ENCODE measurements at places on chromosomes 7 and 10.

DNA sequence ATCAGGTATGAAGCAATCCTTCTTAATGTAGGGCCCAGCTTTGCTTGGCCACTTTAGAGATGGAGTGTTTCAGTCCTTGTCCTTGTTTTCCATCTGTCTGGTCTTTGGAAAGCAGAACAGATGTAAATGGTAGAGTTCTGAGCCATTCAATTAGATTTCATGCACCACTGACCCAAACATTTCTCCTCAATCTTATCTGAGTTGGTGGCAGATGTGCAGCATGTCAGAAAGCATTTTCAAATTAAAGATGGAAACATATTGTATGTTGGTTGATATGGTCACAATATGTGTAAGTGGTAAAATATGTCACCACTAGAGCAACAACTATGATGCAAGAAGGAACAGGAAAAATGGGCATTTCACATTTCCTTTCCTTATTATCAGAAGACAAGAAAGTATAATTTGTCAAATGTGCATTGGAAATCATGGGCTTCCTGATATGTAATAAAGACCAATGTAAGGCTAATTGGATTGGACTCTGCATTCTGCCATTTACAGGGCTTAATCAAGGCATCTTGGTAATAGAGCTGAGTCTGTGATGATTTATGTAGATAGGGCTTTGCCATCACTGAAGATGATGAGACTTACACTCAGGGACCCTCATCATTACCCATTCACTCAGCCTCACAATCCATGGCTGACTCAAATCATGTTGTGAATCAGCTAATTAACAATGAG lies 750.7 kb downstream of the NRG3 start:
- no peak for DNase-seq

DNA sequence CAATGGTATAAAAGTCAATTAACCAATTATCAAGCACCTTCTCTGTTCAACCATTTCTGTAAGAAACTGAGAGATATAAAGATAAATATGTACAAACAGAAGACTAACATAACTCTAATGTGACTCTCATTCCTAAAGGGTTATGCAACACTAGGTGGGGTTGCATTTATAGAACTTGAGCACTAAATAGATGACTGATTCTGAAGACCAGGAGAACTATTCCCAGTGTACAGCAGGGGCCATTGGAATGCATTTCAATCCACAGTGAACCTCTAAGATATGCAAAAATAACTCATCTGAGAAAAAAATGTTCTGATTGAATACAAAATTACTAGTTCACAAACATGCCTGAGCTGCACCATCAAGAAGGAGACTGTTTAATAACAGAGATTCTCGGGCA lies 341.2 kb upstream of the STEAP1 start:
- no peak for DNase-seq

DNA sequence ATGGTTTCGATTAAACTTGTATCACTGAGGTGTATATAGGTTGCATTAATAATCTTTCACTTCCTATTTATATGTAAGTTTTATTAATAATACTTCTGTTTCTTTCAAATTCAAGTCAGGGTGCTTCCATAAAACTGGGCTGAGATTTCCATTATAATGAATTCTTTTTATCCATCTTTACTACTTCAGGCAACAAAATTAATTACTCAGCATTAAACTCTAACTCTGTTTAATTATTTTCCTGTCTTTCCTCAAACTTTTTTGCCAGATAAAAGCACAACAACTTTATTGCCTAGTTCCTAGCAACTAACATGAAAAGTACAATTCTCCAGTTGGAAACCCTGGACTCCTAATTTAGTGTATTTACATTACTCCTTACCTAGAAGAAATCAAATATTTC lies 3.0 kb upstream of the MINDY3 start:
- no peak for DNase-seq

DNA sequence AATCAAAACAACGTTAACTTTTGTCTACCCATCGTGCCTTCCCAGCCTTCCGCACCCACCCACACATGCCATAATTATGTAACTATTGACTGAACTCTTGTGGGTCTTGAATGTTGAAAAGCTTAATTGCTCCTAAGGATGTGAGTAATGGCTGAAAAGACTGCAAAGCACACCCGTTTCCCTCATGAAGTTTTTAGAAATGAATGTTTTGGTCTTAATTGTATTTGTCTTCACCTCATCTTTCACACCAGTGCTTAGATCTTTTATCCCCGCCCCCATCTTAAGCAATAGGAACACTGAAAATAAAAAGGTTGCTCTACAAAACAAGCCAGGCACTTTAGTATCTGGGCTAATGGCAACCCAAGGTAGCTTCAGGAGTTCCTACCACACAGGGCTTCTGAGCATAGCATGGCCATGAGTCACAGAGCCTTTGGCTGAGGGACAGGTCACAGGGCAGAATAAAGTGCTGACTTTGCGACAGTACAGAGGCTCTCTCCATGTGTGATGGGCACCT lies 690.5 kb downstream of the PARD3 start:
- DNase-seq = no peak

DNA sequence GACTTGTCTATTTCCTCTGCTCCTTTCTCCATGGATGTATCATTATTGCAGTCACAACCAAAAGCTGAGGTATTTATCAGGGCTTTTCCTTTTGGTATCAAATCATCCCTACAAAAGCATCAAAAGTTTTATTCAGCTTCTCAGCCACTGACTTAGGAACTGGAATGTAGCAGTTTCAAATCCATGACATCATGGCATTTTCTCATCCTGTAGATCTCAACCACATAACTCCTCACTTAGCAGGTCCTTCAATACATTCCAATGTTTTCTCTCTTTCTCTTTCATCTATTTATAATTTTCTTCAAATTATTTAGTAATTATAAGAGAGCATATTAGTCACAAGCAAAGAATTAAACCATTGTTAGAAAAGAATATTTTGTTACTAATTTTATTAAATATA lies 537.4 kb upstream of the SORCS1 start:
- no peak for DNase-seq

GRCh38 chr7:12889391-12889790 lies 202.0 kb downstream of the ARL4A start:
- DNase-seq = no peak

GRCh38 chr10:44947371-44948152 lies 12.0 kb upstream of the RASSF4 start:
- DNase-seq = no peak

DNA sequence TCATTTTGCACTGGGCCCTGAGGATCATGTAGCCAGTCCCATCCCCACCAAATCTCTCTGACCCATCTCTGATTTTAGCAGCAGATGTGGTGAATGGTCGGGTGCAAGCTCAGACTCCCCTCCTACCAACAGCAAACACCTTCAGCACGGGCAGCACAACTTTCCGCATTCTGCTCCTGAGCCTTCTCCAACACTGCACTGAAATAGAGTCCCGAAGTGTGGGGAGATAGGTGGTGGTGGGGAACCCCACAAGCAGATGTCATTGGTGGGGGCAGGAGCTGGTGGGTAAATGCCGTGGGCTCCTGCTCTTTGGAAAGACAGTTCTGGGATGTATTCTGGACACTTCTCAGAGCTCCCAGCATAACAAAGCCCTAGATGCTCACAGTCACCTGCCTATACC lies 9.6 kb upstream of the CTBP2 start:
- no peak for DNase-seq

DNA sequence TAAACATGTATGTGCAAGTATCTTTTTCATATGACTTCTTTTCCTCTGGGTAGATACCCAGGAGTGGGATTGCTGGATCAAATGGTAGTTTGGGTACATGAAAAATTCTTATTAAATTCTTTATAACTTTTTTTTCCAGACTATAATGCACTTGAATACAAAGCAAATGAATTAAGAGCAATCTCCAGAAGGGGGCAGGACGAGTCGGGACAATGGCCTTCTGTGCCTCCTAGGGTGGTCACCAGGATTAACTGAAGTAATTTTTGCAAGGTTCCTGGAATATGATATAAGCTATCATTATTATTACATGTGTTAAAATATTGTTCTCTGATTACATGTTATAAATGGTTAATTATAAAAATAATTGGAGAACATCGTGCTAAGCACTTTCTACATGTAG lies 127.2 kb downstream of the PPP1R17 start:
- DNase-seq = no peak

DNA sequence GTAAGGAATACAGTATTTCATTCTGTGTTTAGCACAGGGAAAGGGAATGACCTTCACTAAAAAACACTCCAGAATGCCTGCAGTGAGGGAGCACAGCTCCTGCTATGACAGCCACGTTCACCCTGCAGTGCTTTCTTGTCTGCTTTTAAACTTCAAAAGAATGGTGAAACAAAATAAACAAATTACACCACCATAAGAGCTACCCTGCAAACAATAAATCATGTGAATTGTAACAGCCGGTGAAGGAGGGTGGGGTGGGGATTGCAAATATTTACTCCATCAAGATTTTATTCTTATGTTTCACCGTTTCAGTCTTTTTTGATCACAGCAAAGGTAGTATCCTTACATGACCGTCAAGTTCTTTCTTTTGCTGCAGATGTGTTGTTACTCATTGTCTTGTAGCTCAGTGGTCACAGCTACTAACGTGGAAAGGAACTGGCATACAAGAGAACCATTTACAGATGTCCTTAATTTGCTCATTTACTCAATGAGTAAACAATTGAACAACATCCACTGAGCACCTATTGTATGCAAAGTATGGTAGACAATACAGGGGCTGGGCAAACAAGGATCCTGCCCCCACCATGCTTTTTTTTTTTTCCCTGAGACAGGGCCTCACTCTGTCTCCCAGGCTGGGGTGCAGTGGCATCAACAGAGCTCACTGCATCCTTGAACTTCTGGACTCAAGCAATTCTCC lies 4.1 kb upstream of the CHN2 start:
- DNase-seq = no peak

- DNase-seq = no peak
These were observed 91.6 kb downstream of the RAB11FIP2 start for GRCh38 chr10:117955176-117955575.

DNA sequence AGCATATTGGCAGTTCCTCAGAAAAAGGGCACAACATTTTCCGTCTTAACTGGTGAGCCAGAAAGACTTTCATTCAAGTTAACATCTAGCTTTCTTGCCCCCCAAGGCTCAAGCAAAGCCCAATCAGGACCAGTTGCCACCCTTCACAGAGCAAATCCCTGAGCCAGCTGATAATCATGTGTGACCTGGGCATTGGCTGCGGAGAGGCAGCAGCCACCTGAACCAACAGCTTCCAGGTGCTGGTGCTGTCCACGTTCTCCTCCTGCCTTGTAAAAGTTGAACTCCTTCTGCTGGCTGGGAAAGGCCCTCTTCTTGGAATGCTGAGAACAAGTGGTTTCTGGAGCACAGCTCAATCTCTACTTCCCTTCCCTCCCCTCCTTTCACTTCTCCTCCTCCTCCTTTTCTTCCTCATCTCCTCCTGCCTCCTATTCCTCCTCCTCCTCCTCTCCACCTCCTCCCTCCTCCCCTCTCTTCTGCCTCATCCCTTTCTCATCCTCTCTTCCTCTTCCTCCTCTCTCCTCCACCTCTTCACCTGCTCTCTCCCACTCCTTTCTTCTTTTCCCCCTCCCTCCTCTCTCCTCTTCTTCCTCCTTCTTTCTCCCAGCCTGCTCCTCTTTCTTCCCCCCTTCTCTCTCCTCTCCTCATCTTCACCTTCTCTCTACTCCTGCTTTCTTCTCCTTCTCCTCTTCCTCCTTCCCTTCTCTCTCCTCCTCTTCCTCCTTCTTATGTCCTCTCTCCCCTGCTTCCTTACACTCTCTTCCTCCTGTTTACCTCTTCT lies 140.6 kb downstream of the JCAD start:
- DNase-seq = no peak

DNA sequence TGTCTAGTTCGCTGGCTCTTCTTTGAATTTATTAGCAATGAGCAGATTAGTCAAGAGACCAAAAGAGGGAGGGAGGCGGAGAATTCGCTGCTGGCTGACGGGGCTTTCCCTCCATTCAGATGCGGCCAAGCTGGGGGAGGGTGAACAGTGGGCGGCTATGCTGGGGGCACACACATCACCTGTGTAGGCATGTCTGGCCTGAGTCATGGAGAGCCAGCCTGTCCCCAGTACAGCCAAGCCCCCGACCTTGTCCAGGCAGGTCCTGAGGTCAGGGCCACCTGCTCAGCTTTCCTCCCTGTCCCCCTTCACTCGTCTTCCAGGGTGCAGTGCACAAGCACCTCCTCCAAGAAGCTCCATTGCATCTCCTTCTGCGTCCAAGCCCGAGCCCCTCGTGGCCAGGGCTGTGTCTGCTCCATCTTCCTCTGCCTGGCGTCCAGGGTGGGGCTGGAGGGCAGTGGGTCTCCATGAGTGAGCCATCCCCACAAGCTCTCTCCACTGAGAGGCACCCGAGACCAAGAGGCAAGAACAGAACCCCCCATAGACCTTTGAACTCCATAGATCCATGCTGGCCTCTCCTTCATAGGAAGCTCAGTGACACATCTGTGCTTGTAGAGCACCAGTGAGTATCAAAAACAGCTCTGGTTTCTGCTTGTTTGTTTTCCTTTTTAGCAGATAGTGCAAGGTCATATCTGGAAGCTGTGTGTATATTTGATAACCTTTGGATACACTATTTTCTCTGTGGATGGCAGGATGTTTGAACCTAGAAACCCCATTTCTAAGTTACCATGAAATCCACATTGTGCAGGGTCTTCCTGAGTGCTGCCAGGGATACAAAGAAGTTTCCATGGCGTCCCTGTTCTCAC lies 1.9 kb upstream of the DEPP1 start:
- no peak for DNase-seq

GRCh38 chr7:104127204-104127603 lies 80.6 kb downstream of the ORC5 start:
- DNase-seq = no peak

DNA sequence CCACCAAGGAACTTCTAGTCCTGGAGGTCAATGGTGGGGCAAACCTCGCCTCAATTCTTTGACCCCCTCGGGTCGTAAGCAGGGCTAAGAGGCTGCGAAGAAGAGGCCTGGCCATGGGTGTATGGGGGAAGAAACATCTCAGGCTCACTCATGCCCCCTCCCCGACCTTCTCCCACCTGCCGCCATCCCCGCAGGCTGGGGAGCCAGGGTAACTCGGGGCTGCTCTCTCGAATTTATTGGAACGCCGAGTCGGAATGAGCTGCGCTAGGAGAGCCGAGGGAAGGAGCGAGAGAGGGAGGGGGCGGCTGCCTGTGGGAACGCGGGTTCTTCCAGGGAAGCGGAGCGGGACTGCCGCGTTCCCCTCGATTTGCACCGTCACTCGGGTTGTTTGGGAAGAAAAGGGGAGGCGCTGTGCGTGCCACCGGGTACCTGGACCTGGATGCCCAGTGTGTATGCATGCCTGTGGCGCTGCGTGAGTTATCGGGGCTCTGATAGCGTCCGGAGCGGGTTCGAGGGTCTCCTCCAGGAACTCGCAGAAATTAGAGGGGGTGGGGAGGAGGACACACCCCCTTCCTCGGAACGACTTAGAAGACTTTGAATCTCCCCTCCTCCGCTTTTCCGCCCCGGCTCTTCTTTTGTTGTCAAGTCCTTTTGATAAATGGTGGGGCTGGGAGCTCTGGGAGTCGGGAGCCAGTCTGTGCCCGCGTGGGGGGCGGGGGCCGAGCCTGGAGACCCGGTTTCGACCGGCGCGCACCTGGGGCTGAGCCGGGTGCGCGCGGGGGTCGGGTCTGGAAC lies 1.8 kb upstream of the ZNF503 start:
- DNase-seq = peak; percentile 48

DNA sequence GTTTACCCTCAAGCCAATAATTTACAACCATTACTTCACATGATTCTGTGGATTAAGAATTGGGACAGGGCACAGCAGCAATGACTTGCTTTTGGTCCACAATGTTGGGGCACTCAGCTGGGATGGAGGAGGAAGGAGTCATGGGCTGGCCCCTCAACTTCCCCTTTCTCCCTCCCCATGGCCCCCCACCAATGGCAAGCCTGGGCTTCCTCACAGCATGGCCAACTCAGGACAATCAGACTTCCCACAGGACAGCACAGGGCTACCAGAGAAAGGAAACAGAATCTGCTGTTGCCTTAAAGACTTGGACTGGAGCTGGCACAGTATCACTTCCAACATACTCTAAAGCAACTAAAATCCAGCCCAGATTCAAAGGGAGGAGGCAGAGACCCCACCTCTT lies 160.7 kb downstream of the PTPN20 start:
- DNase-seq = no peak
